Renal cortex interstitium (tissue), 15 donors: ENCODE measurements at places on chromosomes 1 and 21. TPM values are rescaled to one million over a fixed set of nuclear protein-coding genes. Genes with fewer than 3 reads are reported as not detected.
A peak's percentile ranks its signal among the peaks of the same experiment; 100 is the strongest.

Gene EPHA10
- 0.14 TPM for polyA plus RNA-seq

Gene C21orf58
- 11.8 TPM for polyA plus RNA-seq

Gene LRRC3
- 6.0 TPM for polyA plus RNA-seq

Gene TBX19
- 1.7 TPM for polyA plus RNA-seq

Gene BGLAP
- 2.1 TPM for polyA plus RNA-seq

Gene EPS8L3
- 0.62 TPM for polyA plus RNA-seq

Gene PIK3C2B
- 19.6 TPM for polyA plus RNA-seq

Gene WNT3A
- 0.32 TPM for polyA plus RNA-seq

Gene SERINC2
- polyA plus RNA-seq, result 34.8 TPM

- no peak for DNase-seq
These were observed 155.6 kb downstream of the GALNT2 start for GRCh38 chr1:230222678-230223077.

DNA sequence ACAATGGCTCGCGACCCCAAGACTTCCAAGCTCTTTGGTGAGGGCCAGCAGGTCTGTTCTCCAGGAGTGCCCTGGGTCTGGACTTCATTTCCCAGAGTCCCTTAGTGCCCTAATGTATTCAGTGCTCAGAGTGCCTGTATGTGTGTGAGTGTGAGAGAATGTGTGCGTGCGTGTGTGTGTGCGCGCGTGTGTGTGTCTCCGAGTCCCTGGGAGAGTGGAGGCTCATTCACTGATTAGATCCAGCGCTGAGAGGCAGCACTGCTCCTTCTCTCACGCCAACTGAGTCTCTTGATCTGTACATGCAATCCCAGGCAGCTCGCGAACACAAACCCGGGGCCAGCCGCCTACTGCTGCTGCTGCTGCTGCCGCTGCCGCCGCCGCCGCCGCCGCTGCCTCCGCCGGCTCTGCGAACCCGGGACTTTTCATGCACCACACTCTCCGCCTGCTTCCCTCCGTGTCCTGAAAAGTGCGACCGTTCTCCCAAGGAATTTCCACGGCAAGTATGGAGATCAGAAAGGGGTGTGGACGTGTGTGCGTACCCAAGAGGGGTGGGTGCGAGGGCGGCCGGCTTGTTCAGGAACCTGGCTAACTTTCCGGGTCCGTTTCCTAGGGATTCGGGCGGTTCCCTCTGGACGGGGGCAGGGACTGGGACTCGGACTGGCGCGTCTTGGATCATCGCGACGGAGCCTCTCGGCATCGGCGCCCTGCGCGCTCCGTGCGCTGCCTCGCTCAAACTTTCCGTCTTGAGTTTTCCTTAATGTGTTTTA, at the start of gene RNF220:
Gene RNF220, plus strand, starts transcription at position 225 of the 767 bp plus-strand sequence.
- peak; percentile 57 for DNase-seq

- no peak for DNase-seq
These were observed 448 bp upstream of the COL9A2 start for GRCh38 chr1:40317394-40318074.

- DNase-seq, result peak; percentile 56
These were observed 332.4 kb downstream of the CAMTA1 start for GRCh38 chr1:7117399-7118281.

DNA sequence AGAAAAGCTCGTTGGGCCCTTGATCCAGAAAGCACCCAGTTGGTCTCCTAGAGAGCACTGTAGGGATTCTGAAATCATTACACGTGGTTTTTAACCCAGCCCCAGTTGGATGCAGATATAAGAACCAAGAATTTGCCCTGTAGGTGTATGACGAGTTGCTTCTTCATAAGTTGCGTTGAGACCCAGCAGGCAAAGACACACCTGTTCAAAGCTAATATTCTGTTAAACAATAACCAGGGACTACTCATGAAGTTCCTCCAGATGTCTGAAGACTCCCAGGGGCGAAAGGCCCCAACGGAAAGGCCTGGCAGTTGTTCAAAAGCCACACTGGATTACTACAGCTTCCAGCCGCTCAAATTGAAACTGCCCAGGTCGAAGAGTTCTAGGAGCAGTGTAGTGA, 88.6 kb upstream of the HNRNPU start:
- DNase-seq, result no peak

- DNase-seq, result no peak
These were observed 340.0 kb upstream of the DUSP10 start for GRCh38 chr1:222081859-222082258.

DNA sequence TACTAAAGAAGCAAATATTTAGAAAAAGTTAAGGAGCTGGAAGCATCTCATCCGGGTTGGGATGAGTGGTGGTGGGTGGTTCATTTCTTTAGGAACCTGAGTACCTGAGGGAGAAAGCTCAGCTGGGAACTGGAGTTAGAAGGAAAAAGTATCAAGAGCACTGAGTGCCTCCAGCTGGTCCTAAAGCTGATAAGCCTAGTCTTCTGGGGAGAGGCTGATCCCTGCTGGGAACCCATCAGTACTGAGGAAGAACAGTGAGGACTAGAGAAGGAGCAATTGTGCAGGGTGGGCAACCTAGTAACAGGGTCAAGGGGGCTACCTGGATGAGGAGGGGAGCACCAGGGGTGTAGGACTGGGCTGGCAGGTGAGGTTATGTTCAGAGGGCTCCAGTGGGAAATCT, 89.5 kb downstream of the RUNX1 start:
- no peak for DNase-seq

GRCh38 chr1:181314959-181315358, 168.4 kb upstream of the CACNA1E start:
- DNase-seq, result no peak

GRCh38 chr1:81702903-81703302, 97.8 kb upstream of the ADGRL2 start:
- DNase-seq, result no peak

DNA sequence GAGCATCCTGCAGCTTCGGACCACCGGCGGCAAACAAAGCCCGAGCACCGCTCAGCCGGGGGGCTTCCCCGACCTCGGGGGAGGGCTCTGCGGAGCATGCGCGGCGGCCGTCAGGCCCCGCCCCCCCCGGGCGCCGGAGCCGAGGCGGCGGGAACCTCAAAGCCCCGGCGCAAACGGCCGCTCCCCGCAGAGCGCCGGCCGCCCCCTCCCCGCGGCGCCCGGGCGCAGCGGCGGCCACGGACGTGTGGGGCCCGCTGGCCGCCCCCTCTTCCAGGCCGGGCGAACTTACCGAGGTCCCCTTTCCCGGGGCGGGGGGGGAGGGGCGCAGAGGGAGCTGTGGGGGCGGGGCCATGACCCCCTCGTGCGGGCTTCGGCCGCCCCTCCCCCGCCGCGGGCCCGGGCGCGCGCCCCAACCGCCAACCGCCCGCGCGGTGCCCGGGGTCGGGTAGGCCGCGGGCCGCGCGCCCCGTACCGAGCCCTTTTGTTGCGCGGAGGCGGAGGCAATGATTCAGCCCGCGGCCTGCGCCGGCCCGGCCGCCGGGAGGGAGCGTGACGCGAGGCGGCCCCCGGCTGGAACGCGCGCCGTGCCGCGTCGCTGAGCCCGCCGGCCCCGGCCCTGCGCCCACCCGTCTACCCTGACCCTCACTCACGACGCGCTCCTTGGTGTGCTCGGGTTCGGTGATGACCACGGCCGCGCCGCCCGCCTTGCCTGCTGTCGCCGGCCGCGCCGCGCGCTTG, 1.7 kb downstream of the RCC2 start:
- no peak for DNase-seq

GRCh38 chr21:45504516-45505415, 37.5 kb downstream of the SLC19A1 start:
- no peak for DNase-seq

DNA sequence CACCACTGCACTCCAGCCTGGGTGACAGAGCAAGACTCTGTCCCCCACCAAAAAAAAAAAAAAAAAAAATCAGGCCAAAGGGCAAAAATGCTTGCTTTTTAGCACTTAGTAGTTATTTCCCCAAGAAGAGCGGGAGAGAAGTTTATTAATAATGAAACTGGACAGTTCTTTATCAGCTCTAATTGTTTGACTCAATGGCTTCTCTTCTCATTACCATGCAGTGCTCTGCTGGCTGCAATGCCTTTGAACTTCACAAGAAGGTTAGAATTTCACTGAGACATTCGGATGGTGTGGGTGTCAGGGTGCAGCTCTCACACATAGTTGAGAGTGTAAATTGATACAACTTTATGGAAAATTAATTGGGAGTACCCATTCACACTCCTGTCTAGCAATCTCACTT, 63.7 kb downstream of the EDARADD start:
- no peak for DNase-seq

- DNase-seq, result no peak
These were observed 50.3 kb downstream of the FCER1A start for GRCh38 chr1:159352436-159352835.

DNA sequence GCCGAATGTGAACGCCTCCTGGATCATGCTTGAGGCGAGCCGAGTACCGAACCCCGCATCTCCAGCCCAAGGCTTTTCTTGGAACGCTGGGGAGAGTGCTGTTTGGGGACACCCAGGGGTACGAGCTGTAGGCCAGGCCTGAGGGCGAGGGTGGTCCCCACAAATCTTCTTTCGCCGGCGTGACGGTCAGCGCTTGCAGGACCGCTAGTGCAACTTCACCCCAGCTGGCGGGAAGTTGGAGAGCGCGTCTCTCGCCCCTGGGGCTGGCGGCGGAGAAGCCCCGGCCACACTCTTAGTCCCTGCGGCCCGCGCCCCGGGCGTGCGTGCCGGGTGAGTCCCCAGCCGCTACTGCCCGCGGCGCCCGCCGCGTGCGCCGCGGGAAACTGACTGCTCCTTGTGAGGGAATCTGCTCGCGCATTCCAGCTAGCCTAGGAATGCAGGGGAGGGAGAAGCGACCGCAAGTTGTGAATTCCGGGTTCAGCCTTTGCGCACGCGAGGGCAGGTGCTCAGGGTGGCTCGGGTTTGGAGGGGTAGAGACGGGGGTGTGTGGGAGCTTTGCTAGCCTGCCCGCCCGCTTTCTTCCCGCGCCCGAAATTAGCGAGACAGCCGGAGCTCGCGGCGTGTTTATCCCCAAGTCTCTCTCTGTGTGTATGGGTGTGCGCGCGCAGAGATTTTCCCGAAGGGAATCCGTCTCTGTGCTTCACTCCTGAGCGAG, 884 bp downstream of the LHX4 start:
- DNase-seq, result no peak

- DNase-seq, result no peak
These were observed 16.7 kb downstream of the MACF1 start for GRCh38 chr1:39220891-39221870.

- no peak for DNase-seq
These were observed 3.0 kb downstream of the F11R start for GRCh38 chr1:161017756-161018630.

- DNase-seq, result no peak
These were observed 82.4 kb upstream of the HOOK1 start for GRCh38 chr1:59732214-59732955.

- DNase-seq, result no peak
These were observed 35.4 kb downstream of the SUSD4 start for GRCh38 chr1:223328566-223328965.

GRCh38 chr1:66261364-66261763, 272.6 kb upstream of the SGIP1 start:
- DNase-seq, result no peak

GRCh38 chr1:2296614-2297013, 68.5 kb downstream of the SKI start:
- DNase-seq, result no peak

- no peak for DNase-seq
These were observed 40.2 kb upstream of the IFFO2 start for GRCh38 chr1:18996548-18997177.

- no peak for DNase-seq
These were observed 7.5 kb downstream of the CTPS1 start for GRCh38 chr1:40986956-40987355.
